ENCODE measurements at places on chromosomes 7 and 10.

DNA sequence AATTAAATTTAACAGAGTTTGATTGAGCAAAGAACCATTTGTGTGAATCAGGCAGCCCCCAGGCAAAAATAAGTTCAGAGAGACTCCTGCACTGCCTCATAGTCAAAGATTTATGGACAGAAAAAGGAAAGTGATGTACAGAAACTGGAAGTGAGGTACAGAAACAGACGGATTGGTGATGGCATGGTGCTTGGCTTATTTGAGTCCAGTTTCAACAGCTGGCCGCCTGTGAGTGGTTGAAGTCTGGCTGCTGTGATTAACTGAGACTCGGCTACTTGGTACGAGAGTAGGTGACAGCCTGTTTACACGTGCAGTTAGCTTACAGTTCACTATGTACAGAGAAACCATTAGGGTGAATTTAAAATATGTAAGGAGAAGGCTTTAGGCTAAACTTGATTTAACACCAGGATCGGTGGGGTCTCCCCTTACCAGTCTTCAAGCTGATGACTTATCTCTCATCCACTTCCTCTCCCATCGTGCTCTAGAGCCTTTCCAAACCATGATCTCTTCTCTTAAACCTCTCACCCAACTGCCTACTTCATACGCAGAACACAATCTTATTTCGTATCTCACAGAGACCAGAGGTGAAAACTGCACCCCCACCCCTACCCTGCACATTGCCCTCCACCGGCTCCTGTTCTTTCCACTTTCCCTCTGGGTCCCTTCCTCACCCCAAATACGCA is 5.0 kb upstream of the MSMB start:
- DNase-seq: no peak

DNA sequence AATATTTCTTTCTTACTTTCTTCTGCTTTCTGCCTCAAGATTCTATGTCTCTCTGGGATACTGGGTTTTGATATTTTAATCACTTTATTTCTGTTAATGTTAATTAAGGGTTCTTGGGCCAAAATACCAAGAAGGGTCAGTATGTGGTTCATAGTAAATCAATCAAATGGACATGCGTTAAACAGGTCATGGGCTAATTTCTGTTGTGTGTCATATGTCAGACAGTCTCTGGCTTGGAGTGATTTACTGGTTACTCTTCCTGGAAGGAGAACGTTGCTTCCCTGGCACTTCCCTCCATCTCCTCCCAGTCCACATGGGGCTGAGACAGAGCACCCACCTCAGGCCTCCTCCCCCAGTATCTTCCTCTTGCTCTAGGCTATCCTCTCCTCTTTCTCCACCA is 489.1 kb downstream of the SUGCT start:
- DNase-seq: no peak

DNA sequence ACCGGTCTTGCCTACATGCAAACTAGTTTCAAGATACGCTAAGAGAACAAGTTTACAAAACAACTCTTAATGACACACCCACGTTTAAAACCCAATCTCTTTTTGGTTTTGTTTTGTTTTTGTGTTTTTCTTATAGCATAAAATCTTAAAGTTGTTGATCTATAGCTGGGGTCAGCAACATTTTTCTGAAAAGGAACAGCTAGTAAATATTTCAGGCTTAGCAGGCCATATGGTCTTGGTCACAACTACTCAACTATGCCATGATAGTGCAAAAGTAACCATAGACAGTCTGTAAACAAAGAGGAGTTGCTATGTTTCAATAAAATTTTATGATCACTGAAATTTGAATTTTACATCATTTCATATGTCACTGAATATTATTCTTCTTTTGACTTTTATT is 327.4 kb downstream of the AGMO start:
- no peak for DNase-seq

- no peak for DNase-seq
Observed at GRCh38 chr7:290554-291372, 793 bp downstream of the FOXL3 start.

DNA sequence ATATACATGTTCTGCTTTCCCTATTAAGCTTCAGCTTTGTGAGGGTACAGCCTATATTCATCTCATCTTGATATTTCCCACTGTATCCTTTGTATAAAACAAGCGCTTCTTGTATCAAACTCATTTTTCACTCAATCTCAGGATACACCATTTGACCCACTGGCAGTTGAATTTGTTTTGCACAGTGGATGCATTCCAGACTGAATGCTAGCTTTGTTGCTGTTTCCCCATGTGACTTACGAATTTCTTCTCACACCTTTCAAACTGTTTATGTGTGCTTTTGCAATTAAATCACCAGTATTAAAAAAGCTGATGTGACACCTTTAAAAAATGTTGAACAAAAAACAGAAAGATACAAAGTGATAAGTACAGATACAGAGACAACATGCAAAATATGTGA is 180.9 kb downstream of the ZNF438 start:
- DNase-seq: no peak

- DNase-seq: no peak
Observed at GRCh38 chr7:31443457-31443856, 70.4 kb upstream of the ITPRID1 start.

DNA sequence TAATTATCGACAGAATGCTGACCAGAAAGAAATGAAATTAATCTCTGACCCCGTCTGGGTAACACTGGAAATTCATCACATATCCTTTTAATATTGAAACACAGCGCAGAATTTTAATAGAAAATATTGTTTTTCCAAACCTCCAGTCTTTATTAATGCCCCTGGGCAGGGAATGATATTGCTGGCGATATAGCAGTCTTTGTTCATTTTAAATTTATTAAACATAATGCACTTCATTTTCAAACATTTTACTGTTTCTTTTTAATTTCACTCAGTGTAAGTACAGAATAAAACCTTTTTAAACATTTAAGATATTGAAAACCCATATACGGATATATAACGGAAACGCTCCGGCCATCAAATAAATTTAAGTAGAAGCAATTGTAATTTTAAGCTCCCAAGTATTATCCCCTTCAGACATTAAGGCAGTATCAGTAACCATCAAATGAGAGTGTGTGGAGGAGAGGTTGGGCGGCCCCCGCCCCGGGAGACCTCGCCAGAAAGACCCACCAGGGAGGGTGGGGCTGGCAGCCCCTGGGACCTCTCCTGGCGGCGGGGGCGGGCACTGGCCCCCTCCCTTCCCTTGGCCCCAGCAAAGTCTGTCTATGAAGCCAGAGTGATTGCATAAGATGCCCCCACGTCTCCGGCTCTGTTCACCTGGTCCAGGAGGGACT is 10.8 kb downstream of the UNCX start:
- no peak for DNase-seq

GRCh38 chr10:47347303-47347675 is 874 bp upstream of the RBP3 start:
- DNase-seq: no peak

GRCh38 chr10:101067356-101068083 is 5.7 kb downstream of the KAZALD1 start:
- DNase-seq: peak; percentile 78

GRCh38 chr7:25391295-25391861 is 163.1 kb upstream of the NPVF start:
- no peak for DNase-seq

DNA sequence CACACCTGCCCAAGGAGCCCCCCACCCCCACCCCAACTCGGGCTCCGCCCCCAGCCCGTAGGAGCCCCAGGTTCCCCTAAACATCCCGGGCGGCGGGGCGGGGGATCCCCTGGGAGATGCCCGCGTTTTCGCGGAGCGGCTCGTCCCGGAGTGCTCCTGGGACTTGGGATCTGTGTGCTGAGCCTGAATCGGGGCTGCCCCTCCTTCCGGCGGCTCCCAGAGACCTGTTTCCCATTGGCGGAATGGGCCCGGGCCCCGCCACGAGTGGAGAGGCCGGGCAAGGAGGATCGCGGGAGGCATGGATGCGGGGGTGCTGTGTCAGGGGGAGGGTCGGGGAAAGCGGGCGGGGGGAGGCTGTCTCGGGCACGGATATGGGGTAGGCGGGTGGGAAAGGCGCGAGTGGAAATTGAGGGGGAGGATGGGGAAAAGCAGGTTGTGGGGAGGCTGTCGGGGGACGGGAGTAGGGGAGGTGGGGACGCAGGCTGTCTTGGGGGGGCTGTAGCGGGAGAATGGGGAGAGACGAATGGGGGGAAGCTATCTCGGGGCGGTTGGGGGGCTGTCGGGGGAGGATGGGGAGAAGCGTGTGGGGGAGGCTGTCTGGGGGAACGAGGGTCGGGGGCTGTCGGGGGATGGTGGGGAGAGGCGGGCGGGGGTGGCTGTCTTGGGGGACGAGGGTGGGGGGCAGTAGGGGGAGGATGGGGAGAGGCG is 572 bp upstream of the BHLHA15 start:
- no peak for DNase-seq

- no peak for DNase-seq
Observed at GRCh38 chr10:98664329-98665042, 217.8 kb upstream of the HPS1 start.

GRCh38 chr10:132355754-132356153 is 23.8 kb downstream of the LRRC27 start:
- DNase-seq: no peak

- no peak for DNase-seq
Observed at GRCh38 chr10:90571481-90572258, 286.2 kb downstream of the HTR7 start.

- DNase-seq: no peak
Observed at GRCh38 chr7:22138106-22138505, 192.4 kb upstream of the CDCA7L start.

- no peak for DNase-seq
Observed at GRCh38 chr7:151374139-151374538, 32.5 kb downstream of the NUB1 start.

GRCh38 chr10:60414877-60415585 is 25.4 kb upstream of the ANK3 start:
- no peak for DNase-seq

DNA sequence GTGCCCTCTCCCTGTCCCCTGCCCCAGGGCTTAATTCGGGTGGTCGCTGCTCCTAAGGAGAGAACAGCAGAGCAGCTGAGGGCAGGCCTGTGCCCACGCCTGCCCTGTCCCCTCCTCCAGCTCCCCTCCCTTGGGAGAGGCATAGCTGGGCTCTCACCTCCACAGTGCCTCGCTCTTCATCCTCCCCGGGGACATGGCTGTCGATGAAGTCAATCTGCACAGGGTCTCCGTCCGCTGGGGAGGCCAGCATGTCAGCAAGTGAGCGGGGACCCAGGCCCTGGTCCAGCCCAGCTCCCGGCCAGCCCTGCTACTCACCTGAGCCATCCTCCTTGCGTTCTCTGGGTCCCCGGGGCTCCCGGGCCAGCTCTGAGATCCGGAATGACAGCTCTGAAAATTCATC is 3.8 kb upstream of the SAP25 start:
- no peak for DNase-seq

DNA sequence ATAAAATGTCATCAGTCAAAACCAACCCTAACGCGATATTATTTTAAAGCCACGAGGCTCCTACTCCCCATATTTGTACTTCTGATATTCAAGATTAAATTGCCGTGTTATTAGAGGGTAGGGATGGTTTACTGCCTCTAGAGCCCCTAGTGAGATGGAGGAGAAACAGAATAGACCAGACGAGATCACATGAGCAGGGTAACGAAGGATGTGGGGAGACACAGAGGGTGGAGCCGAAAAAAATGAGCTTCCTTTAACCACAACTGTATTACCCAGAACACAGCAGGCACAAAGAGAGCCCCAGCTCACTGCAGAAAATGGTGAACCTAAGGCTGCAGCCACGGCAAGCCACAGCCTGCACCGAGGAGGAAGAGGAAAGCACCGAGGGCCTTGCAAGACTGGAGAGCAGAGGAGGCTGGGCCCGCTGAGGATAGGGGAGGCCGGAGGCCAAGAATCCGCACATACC is 14.3 kb downstream of the ZC3HAV1 start:
- DNase-seq: no peak

DNA sequence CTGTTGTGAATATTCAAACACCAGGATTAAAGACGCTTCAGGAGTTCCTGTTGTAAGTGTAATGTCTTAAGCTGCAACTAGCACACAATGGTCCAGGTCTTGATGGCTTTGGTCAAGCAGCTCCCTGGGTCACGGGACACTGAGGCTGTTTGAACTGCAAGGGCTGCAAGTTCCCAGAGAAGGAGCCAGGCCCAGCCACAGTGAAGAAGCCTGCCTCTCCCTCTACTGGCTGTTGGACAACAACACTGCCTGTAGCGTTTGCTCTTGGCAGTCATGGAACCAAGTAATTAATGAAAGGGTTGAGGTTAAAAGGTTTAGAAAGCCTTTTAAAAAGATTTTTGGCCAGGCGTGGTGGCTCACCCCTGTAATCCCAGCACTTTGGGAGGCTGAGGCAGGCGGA is 31.9 kb upstream of the GUSB start:
- DNase-seq: no peak

DNA sequence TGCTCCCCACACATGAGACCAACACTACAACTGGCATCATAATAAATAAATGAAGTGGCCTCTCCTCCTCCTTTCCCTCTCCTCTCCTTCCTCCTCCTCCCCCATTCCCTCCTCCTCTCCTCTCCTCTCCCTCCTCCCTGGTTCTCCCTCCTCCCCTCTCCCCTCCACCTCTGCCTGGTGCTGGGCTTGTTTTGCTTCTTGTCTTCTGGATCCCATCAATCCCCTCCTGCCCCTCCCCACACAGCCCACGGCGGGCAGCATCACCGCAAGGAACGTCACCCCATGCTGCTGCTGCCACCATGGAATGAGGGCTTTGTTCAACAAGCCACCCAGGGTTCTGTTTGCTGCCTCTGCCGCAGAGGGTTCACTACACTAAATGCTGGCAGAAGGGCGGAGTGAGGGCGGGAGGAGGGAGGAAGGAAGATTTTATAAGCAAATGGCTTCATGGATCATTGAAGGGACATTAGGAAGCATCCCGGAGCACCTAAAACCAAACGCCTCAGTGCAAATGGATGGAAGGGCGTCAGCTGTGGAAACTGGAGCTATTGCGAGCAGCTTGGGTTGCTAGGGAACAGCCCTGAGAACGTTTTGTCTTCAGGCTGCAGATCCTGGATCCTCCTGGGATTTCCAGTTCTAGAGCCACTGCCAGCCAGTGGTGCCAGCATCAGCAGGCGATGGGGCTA is 379.7 kb upstream of the ZMIZ1 start:
- no peak for DNase-seq

GRCh38 chr7:129245533-129245932 is 20.7 kb downstream of the AHCYL2 start:
- no peak for DNase-seq

DNA sequence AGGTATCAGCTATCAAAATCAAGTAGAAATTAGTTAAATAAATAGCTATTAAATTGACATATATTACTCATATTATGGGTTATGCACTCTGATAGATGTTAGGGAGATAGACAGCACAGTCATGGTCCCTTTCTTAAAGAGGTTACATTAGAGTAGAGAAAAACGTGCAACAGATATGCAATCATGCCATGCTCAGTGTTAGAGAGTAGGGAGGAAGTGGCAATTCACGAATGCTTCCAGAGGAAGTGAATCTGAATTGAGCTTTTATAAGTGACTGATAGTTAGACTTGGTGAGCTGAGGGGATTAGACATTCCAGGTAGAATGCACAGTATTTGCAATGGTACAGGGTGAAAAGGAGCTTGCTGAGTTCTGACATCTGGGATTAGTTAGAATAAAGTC is 349.8 kb downstream of the NXPH1 start:
- DNase-seq: no peak

DNA sequence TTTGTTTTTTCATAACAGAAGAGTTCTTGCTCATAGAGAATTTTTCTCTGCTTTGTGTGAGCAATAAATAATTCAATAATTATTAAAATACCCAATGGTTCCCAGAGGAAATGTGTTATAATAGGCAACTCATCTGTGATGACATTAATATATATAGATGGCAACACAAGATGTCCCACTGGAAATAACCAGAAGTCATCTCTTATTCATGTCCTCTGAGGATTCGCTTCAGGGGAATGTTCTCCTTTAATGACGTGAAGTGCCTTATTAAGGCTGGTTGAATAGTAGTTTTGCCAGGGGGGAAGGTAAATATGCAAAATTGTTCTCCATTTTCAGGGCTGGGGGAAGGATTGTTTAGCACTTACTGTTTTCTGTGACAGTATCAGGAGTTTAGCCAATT is 3.1 kb downstream of the SLC39A12 start:
- no peak for DNase-seq
